GM12864 (cell line): ENCODE measurements at places on chromosomes 4 and X.
A peak's percentile ranks its signal among the peaks of the same experiment; 100 is the strongest.

GRCh38 chr4:80184825-80185756 is 12.2 kb upstream of the PRDM8 start:
- DNase-seq = no peak

DNA sequence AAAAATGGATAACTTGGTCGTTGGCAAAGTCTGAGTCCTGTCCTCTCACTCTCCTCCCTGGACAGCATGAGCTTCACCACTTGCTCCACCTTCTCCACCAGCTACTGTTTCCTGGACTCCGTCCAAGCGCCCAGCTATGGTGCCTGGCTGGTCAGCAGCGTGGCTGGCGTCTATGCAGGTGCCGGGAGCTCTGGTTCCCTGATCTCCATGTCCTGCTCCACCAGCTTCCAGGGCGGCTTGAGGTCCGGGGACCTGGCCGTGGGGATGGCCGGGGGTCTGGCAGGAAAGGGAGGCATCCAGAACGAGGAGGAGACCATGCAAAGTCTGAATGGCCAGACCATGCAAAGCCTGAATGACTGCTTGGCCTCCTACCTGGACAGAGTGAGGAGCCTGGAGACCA is 100.8 kb downstream of the NCAPG start:
- DNase-seq = no peak

DNA sequence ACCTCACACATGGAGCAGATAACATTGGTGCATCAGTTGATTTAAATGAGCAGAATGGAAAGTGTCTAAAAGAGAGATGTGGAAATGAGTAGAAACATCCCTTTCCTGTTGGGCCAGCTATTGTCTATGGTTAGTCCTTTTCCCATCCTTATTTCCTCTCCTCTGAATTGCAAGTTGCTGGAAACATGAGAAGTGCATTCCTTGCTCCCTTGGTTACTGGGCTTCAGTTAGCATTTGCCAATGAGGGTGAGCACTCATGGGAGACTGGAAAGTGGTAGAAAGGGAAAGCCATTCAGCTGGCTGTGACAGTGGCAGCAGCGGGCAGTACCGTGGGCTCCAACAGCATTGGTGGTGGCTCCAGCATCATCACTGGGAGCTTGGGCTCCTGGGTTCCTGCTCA is 96.0 kb upstream of the IGFBP7 start:
- no peak for DNase-seq

- DNase-seq = no peak
Observed at GRCh38 chr4:15234856-15235126, 193.0 kb upstream of the C1QTNF7 start.

- no peak for DNase-seq
Observed at GRCh38 chrX:66676990-66677389, 38.1 kb upstream of the EDA2R start.

GRCh38 chr4:146640021-146640464 is 1.4 kb downstream of the POU4F2 start:
- DNase-seq = no peak

DNA sequence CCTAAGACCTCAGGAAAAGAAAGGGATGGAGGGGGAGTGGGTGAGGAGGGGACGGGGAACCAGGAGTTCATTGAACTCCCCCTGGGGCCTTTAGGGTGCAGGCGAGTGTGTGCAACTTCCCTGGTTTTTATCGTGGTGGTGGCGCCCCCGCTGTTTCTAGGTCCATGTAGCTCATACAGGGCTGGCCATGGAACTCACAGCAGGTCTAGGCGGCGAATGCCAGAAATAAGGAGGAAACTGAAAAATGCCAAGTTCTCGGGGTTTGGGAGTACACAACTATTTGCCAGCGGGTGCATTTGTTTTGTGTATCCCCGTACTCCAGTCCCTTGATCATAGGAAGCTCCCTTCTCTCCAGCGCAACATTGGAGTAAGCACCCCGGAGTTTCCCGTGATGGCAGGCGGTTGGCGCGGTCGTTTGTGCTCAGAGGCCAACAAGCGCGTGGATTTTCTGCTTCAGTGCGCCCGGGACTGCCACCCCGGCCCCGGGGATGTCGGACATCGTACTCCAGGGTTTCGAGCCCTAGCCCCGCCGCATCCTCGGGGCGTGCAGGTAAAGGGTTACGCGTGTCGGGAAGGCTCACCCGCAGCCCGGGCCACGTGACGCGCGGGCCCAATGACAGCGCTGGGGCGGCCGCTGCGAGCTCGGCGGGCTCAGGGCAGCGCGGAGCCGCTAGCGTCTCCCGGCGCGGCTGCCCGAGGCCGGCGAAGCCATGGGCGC is 208.9 kb downstream of the NWD2 start:
- no peak for DNase-seq

DNA sequence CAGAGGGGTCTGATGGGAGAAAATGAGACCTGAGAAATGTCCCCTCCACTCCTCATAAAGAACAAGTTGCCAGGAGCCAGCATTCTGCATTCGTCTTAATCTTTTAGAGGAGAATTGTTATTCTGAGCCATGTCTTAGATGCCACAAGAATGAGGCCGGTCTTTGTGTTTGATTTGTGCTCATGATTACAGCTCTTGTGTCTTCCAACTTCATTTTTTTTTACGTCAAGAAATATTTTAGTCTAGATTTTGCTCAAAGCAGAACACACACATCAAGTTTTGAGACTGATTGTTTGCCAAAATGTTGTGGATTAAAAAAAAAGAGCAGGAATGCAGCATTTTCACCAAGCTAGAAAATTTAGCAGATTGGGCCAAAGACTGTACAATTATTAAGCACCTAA is 130.6 kb upstream of the PITX2 start:
- no peak for DNase-seq

- no peak for DNase-seq
Observed at GRCh38 chrX:41085878-41086626, 807 bp downstream of the USP9X start.

GRCh38 chrX:144896323-144896722 is 351.0 kb upstream of the SPANXN1 start:
- no peak for DNase-seq

DNA sequence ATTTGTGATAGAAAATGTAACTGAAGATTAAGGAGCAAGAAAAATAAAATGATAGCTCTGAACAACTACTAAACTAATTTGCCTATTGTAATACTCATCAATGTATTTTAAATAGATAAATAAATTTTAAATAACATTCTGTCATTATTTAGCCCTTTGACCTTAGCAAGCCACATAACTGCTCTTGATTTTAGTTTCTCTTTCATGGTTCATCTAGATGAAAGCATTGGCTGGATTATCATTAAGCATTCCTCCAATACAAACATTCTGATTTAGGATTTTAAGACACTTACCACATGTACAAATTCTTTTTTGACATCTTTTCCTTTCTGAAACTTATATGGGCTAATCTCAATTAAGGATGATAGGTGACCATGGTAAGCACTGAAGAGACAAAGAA is 8.5 kb downstream of the ETNPPL start:
- no peak for DNase-seq

DNA sequence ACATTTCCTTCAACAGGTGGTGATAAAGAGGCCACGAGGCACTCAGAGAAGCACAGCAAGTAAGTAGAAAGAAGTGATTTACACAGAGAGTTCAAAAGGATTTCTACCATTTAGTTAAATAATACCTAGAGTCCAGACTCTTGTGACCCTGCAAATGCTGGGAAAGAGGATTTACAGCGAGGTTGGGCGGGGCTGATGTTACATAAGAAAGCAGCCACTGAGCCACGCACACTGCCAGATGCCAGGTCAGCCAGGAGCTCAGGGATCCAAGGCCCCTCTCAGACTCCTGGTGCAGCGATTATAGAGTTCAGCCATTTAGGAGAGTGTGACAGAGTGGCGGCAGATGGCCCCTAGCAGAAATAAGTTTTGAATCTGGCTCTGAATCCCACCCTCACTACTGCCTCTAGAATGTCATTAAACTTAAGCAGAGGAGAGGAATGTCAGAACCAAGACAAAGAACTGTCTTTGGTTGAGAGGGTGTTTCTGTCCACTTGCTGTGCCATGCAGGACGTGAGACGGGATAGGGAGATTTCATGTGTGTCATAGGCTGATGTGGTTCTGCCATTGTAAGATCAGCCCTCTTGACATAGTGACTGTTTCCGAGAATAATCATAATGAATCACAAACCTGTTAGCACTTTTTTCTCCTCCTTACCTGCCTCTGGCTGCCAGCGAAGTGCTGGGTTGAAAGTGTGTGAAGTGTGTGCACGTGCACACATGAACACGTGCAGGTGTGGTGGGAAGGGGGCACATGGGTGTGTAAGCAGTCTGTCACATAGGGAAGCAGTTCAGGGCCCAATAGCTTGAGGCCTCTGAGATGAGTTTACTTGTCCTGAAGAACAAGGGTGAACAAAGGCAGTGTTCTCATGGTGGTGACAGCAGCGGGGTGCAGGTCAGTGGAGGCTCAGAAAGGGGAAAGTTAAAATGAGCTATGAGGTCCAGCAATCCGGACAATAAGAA is 50.1 kb downstream of the MFAP3L start:
- no peak for DNase-seq

- DNase-seq = no peak
Observed at GRCh38 chr4:173293663-173294062, 40.5 kb downstream of the HMGB2 start.

DNA sequence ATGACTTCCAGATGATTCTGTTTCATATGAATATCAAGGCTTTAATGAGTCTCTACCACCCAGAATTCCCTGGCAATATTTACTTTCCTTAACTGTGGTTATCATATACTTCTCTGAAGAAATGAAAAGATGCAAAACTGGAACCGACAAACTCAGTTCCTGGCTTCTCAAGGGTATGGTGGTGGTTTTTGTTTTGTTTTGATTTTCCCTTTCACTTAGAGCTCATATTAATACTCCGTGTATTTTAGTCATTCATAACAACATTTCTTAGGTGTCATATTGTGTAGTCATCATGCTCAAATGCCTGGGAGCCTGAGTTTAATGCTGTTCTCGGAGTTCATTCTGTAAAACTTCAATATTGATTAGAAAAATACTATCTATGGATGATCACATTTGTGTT is 665 bp downstream of the TRPC5OS start:
- no peak for DNase-seq

GRCh38 chrX:101485212-101485949 is at the start of gene ARMCX4:
Gene ARMCX4 (plus strand): TSS chrX:101485456. CDS start chrX:101488590, 3,134 bp downstream.
- no peak for DNase-seq

DNA sequence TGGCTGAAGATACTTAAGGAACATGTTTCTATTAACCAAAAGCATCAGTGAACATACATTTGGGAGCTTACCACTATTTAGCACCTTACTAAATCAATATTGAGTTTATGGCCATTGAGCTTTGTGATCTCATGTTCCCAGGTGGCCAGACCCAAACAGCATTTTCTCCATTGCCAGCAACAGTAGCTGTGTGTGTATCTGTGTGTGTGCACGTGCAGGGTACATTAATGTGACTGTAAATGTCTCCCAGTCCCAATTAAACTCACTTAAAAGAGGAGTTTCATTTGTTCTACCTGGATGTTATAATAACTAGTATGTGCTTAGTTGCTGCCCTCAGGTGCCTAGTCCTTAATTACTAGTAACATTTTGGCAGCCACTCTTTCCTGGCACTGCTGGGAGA is 282.4 kb downstream of the NR3C2 start:
- no peak for DNase-seq

- no peak for DNase-seq
Observed at GRCh38 chrX:95764972-95765451, 919.6 kb upstream of the DIAPH2 start.

- no peak for DNase-seq
Observed at GRCh38 chrX:67328476-67328875, 215.3 kb upstream of the AR start.

- DNase-seq = no peak
Observed at GRCh38 chr4:42454755-42455420, 57.6 kb downstream of the SHISA3 start.

DNA sequence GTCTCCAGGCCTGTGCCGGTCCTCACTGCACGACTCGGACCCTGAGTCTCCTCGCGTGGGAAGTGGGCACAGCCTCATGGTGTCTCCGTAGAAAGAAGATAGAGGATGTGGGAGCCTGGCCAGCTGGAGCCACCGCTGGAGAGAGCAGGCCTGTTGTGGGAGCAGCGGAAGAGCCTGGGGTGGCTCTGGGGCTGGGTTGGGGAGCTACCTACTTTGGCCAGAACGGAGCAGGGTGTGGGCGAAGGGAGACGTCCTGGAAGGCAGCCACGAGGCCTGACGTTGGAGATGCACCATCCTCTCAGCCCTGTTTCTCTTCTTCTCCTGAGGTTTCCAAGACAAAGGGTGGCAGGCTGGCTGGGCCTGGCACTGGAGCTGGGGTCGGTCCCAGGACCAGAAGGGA is 93.8 kb downstream of the SORCS2 start:
- DNase-seq = no peak

- no peak for DNase-seq
Observed at GRCh38 chr4:14084598-14084997, 457.1 kb upstream of the BOD1L1 start.

DNA sequence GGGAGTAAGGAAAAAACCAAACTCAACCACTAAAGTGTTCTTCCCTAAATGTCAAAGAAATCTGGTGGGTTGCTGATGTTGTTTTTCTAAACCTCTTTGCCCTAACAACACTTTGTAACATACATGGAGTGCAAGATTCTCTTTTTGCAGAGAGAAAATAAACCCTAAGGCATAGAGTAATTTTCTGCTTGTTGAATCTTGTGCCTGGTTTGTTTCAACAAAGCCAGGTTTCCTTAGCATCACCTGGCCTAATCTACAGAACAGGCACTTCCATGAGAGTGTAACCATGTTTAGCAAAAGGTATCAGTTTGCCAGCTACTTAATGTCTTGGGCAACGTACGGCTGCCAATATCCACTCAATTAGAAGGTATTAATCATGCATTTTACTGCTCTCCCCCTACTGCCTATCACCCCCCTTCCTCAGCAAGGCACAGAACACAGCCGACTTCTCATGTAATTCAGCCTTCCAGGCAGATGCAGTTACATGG is 219.2 kb downstream of the MAML3 start:
- no peak for DNase-seq

DNA sequence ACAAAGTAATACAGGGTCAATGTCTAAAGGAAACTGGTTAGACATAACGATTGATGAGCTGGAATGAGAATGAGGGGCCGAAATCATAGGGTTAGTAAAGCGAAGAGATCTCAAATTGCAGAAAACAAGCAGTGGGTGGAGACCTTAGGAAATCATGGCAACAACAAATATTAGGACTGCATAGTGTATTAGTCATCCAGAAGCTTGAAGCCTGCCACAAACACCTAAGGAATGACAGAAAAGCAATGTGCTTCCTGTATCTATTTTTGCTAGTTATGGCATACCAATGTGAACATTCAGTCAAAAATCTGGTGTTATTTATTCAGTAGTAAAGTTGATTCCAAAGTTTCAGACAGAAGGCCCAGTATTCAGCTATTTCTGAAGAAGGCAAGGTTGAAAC is 410.9 kb upstream of the CT83 start:
- DNase-seq = no peak

GRCh38 chr4:134807231-134807745 is 605.7 kb upstream of the PABPC4L start:
- DNase-seq = no peak

GRCh38 chrX:39886282-39886681 is 211.5 kb downstream of the BCOR start:
- DNase-seq = no peak

DNA sequence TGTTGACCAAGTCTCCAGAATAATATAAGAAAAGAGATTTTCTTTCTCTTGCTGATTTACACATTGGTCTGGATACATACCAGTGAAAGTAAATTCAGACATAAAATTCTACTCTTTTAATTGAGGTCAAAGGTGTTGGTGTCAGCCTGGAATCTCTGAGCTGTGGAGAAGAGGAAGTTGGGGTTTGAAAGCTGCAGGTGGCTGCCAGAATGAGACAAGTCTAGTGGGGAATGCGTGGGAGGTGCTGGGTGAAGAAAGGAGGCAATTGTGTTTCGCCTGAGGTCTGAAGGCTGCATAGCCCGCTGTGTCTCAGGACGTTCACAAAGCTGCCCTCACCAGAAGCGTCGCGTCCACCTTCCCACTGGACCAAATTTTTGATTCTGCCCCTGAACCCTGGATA is 31.2 kb downstream of the PHEX start:
- DNase-seq = peak; percentile 74
